Activated naive CD4-positive, alpha-beta T cell treated with anti-CD3 and anti-CD28 coated beads, Interleukin-2, amount 50 U/mL, for 72 hours (primary cell): ENCODE measurements at places on chromosomes 12 and 14. TPM values are rescaled to one million over a fixed set of nuclear protein-coding genes. Genes with fewer than 3 reads are reported as not detected.

KRT74 gene
- not detected for total RNA-seq

CELA1 gene
- not detected for total RNA-seq

KRT80 gene
- total RNA-seq, result not detected

KCNC2 gene
- total RNA-seq, result not detected

MEG3 gene
- total RNA-seq, result not detected

SLC5A8 gene
- total RNA-seq, result not detected

SERPINA6 gene
- not detected for total RNA-seq

RIN3 gene
- 27.9 TPM for total RNA-seq

ZNF891 gene
- 2.3 TPM for total RNA-seq

DNA sequence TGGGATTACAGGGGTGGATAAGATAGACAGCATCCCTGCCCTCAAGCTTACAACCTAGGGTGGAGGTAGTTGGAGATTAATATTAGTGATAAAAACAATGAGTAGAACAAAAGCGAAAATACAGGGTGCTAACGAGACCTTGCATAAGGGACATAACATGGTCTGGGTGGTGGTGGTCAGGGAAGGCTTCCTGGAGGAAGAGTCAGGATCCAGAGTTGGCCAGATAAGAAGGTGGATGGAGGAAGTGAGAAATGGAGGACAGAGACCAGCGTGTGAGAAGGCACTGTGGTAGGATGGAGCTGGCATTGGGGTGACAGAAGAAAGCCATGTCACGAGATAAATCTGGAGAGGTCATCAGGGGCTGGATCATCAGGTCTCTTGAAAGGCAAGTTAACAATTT, 19.2 kb downstream of the NOS1 start:
- no peak for DNase-seq

DNA sequence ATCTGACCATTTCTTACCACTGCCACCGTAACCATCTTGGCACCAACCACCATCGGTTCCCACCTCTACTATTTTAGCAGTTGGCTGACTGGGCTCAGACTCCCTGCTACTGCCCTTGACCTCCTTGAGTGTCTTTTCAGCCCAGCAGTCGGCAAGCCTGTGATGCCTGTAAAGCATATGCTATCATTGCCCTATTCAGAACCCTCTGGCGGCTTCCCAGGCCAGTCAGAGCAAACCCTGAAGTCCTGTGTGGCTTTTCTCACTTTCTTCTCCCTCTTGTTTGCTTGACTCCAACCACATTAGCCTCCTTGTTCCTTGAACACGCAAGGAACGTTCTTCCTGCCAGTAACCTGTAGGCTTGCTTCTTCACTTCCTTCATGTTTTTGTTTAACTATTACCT, 6.2 kb downstream of the IRAK3 start:
- no peak for DNase-seq

DNA sequence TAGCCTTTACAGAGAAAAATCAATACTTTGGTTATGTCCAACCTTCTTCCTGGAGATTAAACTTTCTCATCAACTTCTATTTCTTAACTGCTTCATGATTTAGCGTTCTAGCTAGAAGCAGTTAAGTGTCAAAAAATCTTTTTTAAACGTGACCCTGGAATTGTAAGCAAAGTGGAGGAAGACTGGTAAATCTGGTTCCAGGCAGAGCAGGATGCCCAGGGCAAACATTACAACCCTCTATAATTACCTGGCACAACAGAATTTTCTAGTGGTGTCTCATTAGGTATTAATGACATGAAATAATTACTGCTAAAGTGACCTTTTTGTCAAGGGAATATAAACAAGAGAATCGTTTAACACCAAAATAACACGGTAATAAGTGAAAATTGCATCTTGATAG, 320.8 kb downstream of the MED13L start:
- no peak for DNase-seq

GRCh38 chr14:77099425-77100167, 1.5 kb downstream of the CIPC start:
- no peak for DNase-seq

GRCh38 chr12:125487336-125487735, 422.1 kb downstream of the AACS start:
- DNase-seq, result no peak

GRCh38 chr14:67553547-67553946, 20.5 kb downstream of the PLEKHH1 start:
- no peak for DNase-seq

DNA sequence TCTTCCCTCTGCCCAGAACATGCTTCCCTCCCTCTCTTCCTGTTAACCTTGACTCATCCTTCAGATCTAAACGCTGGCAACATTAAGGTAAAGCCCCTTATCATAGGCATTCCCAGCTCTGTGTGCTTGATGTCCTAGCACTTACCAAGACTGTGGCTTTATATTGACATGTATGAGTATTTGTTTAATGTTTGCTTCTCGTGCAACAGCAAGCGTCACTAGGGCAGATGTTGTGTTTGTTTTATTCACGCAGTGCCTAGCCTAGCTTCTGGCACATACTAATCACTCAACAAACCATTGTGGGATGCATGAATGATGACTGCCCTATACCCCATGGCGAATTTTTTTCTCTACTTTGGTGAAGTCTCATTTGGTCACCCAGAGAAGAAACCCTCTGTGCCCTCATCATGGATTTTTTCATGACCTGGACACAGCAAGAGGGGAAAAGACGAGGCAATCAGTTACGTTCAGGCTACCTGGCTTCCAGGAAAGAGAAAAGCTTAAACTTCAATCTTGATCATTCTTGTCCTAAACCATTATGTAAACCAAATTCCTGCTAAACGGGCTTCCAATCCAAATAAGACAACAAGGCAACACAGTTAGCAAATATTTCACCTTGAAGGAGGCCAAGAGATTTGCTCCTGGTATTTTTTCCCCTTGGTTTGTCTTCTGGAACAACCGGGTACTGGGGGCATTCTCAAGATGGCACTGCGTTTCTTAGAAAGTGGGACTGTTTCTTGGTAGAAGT, 47.9 kb upstream of the SOCS2 start:
- no peak for DNase-seq

DNA sequence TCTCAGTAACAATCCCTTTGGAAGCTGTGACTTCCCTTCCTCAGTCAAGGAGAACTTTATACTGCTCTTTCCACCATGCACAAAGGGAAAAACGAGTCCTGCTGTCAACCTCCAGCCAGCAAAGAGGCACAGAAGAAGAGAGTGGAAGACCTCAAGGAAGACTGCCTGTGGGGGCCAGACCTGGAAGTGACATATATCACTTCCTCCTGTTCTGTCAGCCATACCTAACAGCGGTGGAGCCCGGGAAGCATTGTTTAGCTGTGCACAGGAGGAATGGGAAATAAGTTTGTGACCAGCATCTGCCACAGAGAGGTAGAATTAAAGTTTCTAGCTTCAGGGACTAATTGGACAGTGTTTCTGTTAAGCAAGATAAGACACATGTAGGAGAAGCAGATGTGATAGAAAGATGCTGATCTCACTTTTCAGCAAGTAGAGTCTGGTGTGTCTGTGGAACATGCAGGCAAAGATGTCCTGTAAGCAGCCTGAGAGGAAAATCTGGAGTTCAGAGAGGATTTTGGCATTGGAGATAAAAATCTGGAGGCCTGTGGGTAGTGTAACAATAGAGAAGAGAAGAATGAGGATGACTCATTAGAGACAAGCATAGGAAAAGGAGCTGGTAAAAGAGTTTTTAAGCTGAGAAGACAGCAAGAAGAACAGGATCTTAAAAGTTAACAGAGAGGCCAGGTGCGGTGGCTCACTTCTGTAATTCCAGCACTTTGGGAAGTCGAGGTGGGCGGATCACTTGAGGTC, 141.6 kb upstream of the CPSF6 start:
- DNase-seq, result no peak

- DNase-seq, result no peak
These were observed 229.6 kb upstream of the NAV3 start for GRCh38 chr12:77601069-77601468.

GRCh38 chr12:83414981-83415380, 728.3 kb downstream of the TMTC2 start:
- DNase-seq, result no peak

GRCh38 chr14:59507063-59507751, 22.9 kb downstream of the JKAMP start:
- DNase-seq, result peak; percentile 61

DNA sequence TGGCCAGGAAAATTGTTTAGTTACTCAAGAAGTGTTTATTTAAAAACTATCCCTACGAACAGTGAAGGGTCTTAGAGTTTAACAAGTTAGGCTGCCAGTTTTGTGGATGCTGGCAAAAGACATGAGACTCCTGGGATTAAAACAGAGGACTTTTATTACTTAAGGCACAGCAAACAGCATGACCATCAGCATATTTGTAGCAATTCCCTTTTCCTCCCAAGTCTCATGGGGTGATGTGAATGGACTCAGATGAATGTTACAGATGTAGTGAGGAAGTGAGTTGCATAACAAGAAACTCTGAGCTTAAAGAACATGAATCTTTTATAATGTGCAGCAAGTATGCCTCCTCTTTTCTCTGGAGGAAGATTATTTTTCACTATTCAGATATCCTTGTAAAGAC, 695.8 kb downstream of the RPS29 start:
- no peak for DNase-seq

DNA sequence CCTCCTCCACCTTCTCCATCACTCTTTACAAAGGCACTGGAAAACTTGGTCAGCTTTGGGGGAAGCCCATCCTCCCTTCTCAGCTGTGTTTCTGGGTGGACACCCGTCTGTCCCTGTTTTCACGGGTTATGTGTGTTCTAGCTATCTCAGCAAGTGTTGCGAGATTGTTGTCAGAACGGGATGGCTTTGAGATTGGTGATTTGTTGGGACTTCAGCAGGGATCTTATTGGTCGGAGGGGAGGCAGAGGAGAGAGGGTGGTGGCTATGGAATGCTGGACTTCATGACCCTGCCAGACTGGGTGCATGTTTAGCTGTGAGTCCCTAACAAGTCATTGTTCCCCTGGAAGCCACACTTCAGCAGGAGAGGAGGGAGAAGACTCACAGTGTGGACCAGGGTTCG, 2.1 kb downstream of the USP5 start:
- no peak for DNase-seq

DNA sequence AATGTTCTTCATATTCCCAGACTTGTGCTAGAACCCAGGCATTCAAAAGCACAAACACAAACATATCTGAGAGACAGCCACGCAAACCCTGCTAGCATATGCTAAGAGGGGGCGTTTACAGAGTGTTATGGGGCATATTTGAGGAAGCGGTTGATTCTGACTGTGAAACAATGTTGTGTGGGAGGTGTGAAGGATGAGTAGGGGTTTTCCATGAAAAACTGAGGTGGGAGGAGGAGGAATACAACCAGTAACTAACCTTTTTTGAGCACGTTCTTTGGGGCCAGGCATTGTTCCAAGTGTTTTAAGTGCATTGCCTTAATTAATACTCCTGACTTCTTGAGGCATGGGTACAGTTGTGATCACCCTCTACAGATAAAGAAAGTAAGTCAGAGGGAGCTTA, 499.5 kb downstream of the AACS start:
- DNase-seq, result no peak

- DNase-seq, result no peak
These were observed 3.0 kb upstream of the PIGH start for GRCh38 chr14:67602995-67603545.

DNA sequence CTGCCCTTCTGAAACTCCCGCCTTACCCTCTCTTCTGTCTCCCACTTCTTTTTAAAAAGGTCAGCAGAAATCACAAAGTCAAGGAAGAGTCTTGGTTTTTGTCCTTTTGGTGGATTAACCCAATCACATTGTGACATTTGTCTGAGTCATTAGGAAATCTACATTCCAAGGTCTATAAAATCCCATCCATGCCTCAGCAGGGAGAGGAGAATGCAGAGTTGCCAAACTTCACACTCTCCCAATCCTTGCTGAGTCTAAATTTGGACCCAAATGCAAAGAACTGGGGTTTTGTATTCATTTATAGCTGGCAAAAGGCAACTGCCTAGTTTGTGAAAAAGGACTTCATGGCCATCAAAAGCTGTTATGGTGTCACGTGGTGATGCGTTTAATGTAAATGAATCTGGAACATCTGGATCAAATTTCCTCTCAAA, 67.9 kb downstream of the TMEM30B start:
- no peak for DNase-seq

GRCh38 chr14:76834241-76834661, 8.0 kb downstream of the LRRC74A start:
- DNase-seq, result no peak

DNA sequence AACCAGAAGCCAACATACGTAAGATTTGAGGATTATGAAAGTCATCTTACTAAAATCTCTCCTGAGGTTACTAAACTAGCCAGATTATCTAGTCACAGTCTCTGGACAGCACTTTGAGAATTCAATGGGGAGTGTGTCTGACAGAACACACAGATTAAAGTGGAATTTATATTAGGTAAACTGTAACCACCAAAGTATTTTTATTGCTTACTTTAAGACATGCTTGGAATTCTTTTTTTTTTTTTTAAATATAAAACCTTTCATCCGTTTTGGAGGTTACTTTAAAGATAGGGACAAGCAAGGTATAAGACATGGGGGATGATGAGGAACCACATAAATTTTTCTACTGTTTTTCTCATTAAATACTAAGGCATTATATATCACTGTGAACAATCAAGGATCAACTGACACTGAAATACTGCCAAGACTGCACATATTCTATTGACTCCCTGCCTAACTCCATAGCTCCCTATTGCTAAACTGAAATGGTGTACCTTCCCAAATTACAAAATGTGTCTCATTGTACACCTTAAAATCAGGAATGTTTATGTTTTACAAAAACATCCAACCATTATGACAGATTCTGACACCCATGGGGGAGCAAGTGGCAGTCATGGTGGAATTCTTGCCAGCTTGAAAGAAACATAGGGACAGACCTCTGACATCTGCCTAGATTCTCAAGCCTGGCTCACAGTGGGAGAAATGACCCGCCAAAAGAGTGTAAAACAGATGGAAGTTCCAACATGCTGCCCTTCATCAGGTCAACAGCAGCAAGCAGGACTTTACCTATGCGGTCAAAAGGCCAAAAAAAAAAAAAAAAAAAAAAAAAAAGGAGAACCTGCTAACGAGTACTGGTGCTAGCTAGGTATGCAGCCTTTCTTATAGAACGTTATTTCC, 239.3 kb downstream of the MED13L start:
- DNase-seq, result no peak

DNA sequence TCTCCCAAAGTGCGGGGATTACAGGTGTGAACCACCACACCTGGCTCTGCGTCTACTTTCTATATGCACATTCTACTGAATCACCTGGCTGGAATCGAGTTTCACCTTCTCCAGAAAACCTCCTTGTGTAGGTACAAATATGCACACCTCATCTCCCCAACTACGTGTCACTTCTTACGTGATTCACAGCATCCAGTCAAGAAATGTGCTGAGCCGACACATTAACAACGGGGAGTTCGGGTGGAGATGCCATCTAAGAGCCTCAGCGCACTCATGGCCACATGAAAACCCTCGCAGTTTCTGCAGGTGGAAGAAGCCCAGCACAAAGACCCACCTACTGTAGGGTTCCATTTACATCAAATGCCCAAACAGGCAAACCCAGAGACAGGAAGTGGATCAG, 29.3 kb downstream of the P2RX2 start:
- DNase-seq, result no peak
